Right lobe of liver (tissue), 6 donors: ENCODE measurements at places on chromosomes 5 and 9. TPM values are rescaled to one million over a fixed set of nuclear protein-coding genes. Genes with fewer than 3 reads are reported as not detected.

DNA sequence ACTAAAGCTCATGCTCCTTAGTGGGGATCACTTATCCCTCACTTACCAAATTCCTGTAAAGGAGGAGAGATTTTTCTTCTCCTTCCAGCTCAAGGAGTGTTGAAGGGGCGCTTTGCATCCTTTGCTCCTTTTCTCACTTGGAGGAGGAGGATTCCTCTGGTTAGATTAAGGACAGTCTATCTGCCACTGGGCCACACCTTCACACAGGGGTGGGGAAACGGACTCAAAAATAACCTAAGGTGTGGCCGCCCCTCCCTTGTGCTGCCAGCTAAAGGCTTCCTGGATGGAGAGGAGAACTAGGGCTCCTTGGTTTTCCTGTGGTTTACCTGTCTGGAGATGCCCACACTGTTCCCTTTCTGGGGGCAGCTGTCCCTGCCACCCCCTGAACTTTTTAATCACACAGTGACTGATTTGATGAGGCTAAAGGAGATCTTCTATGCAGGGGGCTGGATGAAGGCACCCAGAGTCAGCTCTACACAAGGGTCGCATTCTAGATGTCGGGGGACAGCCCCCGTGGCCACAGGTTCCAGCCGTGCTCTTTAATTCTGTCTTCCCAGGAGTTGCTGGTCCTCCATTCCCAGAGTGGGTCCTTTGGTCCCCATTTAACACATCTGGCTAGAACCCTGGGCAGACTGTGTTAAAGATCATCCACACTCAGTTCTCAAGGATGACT lies 14.4 kb downstream of the GLRX start:
- no peak overlapping the region for H3K27ac ChIP-seq
- H3K4me3 ChIP-seq = no peak overlapping the region
- H3K36me3 ChIP-seq = no peaks in the 10 kb centered on the region
- no peak for DNase-seq
- no peaks in the 10 kb centered on the region for H3K27me3 ChIP-seq

- H3K4me1 ChIP-seq = no peaks in the 10 kb centered on the region
- DNase-seq = no peak
- H3K27me3 ChIP-seq = no peaks in the 10 kb centered on the region
- H3K27ac ChIP-seq = no peak overlapping the region
These were observed 65.1 kb downstream of the DAP start for GRCh38 chr5:10695759-10696543.

DNA sequence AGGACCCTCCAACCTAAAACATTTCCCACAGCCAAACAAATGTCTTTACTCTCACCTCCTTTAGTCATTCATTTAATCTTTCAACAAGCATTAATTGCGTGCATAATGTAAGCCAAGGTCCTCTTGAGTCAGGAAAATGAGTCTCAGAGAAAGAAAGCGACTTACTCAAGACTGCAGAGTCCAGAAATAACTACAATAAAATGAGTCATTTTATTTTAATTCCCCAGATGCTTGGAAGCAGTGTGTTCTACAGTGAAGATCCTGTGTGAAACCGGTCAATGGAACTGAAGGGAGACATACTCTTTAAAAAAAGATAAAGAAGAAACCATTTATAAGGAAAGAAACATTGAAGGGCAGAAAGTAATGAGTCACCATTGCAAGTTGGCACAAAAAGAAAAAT lies 513.7 kb downstream of the CDK5RAP2 start:
- no peaks in the 10 kb centered on the region for H3K4me1 ChIP-seq
- no peak overlapping the region for H3K27ac ChIP-seq
- no peaks in the 10 kb centered on the region for H3K27me3 ChIP-seq
- H3K36me3 ChIP-seq = no peaks in the 10 kb centered on the region

Gene APC
- 13.6 TPM for total RNA-seq

Gene PCDHB10
- not detected for total RNA-seq

GRCh38 chr5:54630738-54631359 lies 113.3 kb downstream of the SNX18 start:
- no peaks in the 10 kb centered on the region for H3K27me3 ChIP-seq
- H3K4me1 ChIP-seq = peaks cover 43% of the 10 kb centered on the region
- DNase-seq = no peak
- no peaks in the 10 kb centered on the region for H3K36me3 ChIP-seq

DNA sequence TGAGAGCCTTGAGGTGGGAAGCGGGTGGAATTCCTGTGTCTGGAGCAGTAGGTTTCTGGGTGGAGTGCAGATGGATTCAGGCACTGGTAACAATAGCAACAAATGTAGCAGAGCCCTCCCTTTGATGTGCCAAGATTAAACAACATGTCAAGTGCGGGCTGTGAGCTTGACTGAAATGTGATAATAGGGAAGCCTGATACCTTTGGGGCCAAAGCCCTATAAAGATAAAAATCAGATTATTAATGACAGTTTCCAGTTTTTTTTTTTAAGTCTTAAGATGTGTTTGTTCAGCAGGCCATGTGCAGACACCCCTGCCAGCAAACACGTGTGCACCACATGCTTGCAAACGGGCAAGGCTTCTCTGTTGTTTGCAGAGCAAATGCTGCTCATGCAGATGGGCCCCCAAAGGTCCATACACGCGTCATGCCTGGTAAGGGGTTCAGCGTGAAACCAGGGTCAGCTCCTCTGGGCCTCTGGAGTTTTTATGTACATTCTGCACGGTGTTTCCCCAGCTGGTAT lies 193.2 kb downstream of the GADD45G start:
- H3K4me1 ChIP-seq = peaks cover 41% of the 10 kb centered on the region
- no peaks in the 10 kb centered on the region for H3K27me3 ChIP-seq
- no peaks in the 10 kb centered on the region for H3K36me3 ChIP-seq
